ENCODE measurements at places on chromosomes 4 and X. TPM values are rescaled to one million over a fixed set of nuclear protein-coding genes. Genes with fewer than 3 reads are reported as not detected.

Gene HTT-AS
- not detected for total RNA-seq

Gene PTPN13
- 5.2 TPM for total RNA-seq

Gene FRMPD4
- 0.04 TPM for total RNA-seq

Gene MAGEB10
- total RNA-seq: not detected

Gene SSX1
- total RNA-seq: not detected

Gene SEPSECS
- 2.4 TPM for total RNA-seq

Gene SFRP2
- total RNA-seq: 0.06 TPM

Gene BST1
- 15.6 TPM for total RNA-seq

Gene TMEM164
- total RNA-seq: 111 TPM

Gene FABP2
- not detected for total RNA-seq

Gene ETDA
- total RNA-seq: not detected

Gene CCDC120
- 3.5 TPM for total RNA-seq

Gene IL13RA1
- total RNA-seq: 58.6 TPM

Gene CFAP99
- total RNA-seq: 0.13 TPM

Gene CCNA2
- total RNA-seq: 46.7 TPM
